ENCODE measurements at places on chromosomes 7 and 10.

- no peak for DNase-seq
Measured at GRCh38 chr7:2633538-2634266, 1.9 kb downstream of the TTYH3 start.

DNA sequence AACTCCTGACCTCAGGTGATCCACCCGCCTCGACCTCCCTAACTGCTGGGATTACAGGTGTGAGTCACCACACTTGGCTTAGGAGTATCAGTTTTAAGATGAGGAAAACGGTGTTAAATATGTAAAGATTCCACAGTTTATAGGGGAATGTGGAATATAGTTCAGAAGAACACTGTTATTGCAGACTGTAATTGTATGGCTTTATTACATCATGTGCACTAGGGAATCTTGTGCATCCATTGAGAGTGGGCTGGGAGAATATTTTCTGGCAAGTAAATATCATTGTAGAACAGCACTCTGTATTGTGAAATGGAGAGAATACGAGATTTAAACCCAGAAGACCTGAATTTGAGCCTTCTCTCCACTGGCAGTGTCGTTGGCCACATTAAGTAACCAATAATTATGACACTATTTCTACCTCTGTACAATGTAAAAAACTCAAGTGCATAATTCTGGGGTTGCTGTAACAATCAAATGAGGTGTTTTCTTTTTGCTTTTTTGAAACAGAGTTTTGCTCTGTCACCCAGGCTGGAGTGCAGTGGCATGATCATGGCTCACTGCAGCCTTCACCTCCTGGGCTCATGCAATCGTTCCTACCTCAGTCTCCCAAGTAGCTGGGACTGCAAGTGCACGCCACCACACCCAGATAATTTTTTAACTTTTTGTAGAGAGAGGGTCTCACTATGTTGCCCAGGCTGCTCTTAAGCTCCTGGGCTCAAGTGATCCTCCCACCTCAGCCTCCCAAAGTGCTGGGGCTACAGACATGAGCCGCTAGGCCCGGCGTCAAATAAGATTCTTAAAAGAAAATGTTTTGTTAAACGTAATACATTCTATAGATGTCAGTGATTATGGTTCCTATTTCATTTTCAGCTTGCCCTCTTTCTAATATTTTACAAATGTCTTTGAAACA is 12.0 kb upstream of the PARD3 start:
- no peak for DNase-seq

GRCh38 chr7:84701524-84702306 is 485.1 kb downstream of the SEMA3D start:
- peak; percentile 27 for DNase-seq

GRCh38 chr7:138665669-138666140 is 35.5 kb downstream of the SVOPL start:
- no peak for DNase-seq

- no peak for DNase-seq
Measured at GRCh38 chr7:158805414-158805813, 23.9 kb downstream of the ESYT2 start.

GRCh38 chr10:127737563-127738511 is 852 bp downstream of the FOXI2 start:
- DNase-seq, result no peak

DNA sequence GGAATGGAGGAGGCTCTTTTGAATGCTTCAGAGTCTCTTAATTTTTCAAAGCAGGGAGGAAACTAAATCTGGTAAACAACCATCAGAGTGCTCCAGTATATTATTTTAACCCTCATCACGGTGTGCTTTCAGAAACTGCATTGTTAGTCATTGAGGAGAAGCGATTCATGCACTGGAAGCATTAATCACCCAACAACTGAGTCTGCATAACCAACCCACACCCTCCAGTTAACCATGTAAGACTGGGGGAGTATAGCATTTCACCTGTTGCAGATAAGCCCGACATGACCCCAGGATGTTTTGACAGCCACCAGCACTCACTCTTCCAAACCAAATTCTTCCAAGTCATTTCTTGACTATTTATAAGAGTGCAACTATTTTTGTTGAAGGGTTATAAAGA is 257.6 kb downstream of the GATA3 start:
- no peak for DNase-seq

- DNase-seq, result peak; percentile 73
Measured at GRCh38 chr10:71269301-71270288, 49.5 kb upstream of the SLC29A3 start.

GRCh38 chr7:1320616-1321240 is 88.1 kb downstream of the UNCX start:
- DNase-seq, result no peak

GRCh38 chr10:130492266-130492934 is 356.2 kb downstream of the GLRX3 start:
- no peak for DNase-seq

DNA sequence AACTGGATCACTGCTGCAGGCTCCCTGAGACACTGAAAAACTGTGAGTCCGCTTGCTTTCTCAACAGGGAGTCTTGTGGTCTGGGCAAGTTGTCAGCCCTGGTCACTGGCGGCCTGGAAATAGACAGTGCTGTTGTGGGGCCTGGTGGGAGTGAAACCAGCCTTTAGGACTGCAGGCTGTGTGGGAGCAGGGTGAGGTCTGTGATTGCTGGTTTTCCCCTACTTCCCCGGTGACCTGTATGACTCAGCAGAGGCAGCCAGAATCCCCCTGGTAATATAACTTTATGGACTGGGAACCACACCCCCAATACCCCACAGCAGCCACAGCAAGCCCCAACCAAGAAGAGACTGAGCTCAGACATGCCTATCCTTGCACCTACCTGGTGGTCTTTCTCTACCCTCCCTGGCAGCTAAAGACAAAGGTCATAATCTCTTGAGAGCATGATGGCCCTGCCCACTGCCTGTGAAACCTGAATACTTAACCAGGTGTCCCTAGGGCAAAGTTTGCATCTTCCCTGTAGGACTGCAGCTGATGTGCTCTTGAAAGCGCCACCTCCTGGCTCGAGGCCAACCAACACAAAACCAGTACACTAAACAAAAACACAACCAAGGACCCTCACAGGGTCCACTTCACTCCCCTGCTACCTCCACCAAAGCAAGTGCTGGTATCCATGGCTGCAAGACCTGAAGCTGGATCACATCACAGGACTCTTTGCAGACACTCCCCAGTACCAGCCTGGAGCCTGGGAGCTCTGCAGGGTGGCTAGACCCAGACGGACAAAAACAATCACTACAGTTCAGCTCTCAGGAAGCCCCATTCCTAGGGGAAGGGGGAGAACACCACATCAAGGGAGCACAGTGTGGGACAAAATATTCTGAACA is 7.2 kb upstream of the ADAM22 start:
- DNase-seq, result no peak

- no peak for DNase-seq
Measured at GRCh38 chr7:157702311-157703023, 365.7 kb downstream of the DNAJB6 start.

- DNase-seq, result peak; percentile 46
Measured at GRCh38 chr10:112279433-112279832, 3.8 kb upstream of the TECTB start.

DNA sequence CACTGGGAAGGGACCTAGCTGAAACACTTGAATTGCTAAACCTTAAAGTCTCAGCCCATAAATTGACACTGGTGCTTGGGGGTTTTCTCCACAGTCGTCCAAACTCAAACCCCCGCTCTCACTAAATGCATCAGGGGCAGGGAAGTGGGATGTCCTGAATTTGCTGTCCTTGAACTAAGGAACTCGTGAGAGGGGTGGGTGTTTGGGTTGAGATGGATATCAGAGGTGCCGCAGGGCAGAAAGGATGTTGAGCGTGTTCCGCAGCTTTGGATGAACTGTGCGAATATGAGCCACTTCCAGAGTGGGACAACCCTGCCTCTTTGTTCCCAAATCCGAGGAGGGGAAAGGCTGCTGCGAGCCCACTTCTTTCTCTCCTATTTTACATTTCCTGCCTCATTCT is 90.3 kb upstream of the LYZL2 start:
- no peak for DNase-seq

DNA sequence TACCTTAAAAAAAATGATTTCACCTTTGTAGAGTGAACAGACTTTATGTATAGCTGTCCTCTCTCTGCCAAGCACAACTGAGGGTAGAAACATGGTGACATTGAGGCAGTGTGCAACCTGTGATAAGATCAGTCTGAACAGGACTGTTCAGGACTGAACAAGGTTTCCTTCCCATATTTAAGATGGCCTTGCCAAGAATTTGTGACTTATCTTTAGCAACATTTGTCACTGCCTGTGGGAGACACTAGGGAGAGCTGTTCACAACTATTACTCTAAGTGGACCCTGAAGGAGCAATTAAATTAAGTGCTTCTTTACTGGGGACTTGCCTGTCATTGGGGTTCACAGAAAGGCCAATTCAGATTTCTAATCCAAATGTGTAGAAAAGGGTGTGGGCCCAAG is 6.7 kb downstream of the OR13A1 start:
- no peak for DNase-seq

DNA sequence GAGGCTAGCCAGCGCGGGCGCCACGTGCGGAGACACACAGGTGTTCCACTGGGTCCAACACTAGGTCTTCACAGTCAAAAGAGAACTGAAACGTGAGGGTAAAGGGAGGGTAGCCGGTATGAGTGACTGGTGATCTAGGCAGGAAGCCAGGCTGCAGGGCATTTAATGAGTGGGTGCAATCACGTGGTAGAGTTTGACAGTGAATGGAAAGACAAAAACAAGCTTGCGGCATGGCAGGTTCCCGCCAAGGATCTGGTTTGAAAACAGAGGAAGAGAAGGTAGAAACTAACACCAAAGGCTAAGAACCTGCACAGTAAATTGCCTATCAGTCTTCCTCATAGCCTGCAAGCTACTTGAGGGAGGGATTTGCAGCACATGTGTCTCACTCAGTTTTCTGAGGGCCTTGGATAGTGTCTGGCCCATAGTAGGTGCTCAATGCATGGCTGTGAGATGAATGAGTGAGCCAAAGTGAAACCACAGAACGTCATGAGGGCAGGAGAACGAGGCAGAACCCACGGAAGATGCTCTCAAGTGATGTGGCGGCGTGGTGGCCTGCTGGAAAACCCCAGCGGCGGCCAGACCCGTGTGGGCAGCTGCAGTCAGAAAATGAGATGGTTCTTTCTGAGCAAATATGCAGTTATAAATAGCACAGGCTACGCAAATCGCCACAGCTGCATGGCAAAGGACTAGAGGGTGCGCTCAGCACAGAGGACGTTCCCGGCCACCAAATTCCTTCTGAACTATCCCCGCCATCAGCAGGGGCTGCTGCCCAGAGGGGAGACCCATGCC is 183.6 kb upstream of the NFE2L3 start:
- DNase-seq, result no peak

GRCh38 chr7:460374-461116 is 59.1 kb downstream of the PDGFA start:
- peak; percentile 79 for DNase-seq

DNA sequence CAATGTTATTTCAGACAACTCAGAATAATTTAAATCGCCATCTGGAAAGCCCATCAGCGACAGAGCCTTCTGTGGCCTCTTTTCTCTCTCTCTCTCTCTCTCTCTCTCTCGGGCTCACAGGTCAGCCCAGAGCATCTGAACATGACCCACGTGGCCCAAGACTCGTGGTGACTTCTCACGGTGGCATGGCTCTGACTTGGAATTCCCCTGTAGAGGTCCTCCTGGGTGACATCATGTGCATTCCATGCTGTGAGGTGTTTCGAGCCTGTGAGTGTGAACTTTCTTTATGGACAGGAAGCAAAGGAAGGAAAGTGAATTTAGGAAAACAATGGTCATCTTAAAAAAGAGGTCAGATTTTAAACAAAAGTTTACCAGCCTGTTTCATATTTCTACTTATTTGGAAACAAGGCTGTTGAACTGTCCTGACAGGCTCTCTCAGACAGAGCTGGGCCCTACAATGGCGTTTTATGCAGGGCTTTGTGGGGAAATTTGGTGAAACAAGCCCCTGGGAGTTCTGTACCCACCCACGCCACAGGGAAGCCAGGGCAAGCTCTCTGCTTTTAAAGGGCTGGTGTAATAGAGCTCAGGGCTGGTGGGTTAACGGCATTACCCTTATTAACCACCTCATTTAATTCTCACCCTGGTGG is 359.7 kb upstream of the ZNF32 start:
- no peak for DNase-seq

DNA sequence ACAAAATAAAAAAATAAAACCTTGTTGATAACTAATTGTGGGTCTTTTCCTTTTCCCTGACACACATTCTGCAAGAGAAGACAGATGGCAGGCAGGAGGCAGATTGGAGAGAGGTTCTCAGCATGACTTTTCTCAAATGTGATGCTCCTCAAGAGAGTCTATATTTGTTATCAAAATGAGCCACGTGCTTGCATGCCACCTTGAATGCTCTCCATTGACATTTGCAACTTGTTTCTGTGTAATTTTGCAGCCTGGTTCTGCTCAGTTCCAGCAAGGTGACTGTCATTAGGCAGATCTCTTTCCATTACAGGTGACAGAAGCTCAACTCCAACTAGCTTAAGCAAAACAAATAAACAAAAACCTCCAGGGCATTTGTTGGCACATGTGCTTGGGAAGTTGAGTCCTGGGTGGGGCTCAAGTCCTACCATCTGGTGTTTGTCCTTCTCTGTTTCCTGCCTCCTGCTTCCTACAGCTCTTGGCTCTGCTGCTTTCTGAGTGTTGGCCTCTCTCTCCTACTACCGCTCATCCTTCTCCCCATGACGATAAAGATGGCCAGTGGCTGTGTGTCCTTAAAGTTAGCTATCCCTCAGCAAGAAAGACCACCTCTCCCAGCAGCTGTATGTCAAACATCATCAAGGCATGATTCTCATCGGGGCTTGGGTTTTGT is 56.7 kb downstream of the GRK5 start:
- no peak for DNase-seq

- DNase-seq, result no peak
Measured at GRCh38 chr7:137985897-137986251, 16.0 kb downstream of the CREB3L2 start.

DNA sequence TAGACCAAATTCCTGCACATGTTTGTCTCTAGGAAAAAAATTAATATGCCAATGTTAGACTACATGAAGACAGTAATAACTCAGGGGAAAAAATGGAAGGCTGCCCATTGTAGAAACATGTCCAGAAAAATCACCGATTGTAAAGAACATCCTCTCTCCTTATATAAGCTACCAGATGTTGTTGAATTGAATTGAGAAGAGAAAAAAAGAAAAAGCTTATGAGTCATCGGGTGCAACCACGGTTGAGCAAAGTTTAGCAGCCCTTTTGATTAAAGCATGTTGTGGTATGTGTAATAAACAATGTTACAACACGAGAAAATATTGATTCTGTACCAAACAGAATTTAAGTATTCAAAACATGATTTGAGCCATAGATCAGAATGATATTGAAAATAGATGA is 102.3 kb upstream of the ARHGAP21 start:
- DNase-seq, result no peak
